ENCODE measurements at places on chromosomes 2 and 18. TPM values are rescaled to one million over a fixed set of nuclear protein-coding genes. Genes with fewer than 3 reads are reported as not detected.

The CFAP65 gene
- total RNA-seq, result under 0.01 TPM

The SKOR2 gene
- total RNA-seq, result not detected

The SMCHD1 gene
- 58.1 TPM for total RNA-seq

The DOK6 gene
- not detected for total RNA-seq

The DNER gene
- 0.07 TPM for total RNA-seq

The RRM2 gene
- total RNA-seq, result 58.2 TPM

GRCh38 chr2:120395221-120396012 lies 49.5 kb downstream of the INHBB start:
- DNase-seq, result no peak

DNA sequence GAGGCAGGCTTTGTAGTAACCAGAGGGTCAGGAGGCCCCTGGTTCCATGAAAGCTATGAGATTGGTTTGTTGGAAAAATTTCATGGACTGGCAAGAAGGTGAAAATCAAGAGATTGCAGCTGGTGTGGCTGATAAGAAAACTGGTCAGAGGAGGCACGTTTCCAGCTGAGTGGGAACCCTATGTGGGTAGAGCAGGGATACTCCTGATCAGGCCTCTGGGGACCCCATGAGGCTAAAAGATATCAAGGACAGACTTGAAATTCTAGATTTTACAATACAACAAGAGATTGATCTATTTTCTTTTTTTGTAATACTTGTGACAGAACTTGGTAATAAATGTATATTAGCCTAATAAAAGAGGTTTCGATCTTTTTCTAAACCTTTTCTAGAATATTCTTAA lies 1615.1 kb downstream of the DPP10 start:
- DNase-seq, result no peak

DNA sequence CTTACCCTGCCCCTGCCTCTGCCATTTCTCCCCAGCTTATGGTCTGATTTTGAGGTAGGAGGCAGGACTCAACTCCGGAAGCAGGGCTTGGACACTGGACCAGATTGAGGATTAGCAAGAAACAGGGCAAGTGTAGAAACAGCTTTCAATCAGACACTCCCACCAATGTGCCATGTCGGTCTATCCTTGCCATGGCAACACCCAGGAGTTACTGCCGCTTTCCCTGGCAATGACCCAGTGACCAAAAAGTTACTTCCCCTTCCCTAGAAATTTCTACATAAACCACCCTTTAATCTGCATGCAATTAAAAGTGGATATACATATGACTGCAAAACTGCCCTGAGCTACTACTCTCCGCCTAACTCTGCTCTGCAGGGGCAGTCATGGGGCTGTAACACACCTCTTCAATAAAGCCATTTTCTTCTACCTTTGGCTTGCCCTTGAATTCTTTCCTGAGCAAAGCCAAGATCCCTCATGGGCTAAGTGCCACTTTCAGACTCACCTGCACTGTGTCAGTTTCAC lies 156.7 kb downstream of the LPIN1 start:
- DNase-seq, result no peak

DNA sequence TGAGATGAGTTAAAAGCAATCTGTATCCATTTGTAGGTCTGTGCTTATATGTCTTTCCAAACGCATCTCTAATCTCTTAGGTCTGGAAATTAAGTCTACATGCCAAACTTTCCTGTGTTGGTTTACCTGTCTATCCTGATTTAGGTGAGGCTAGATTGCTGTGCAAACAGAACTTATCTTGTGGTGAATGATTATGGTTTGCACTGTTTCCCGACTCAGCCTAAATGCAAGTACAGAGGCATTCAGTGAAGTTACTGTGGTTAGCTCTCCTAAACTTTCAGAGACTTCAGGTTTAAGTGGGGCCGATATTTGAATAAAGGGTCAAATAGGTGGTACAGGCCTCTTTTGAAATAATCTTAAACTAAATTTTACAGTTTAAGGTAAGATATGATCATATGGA lies 103.5 kb downstream of the ICOS start:
- DNase-seq, result no peak

- DNase-seq, result no peak
Observed at GRCh38 chr2:109208951-109209335, 79.9 kb downstream of the SH3RF3 start.
